H54 (cell line): ENCODE measurements at places on chromosomes 13 and 19.

GRCh38 chr19:19034204-19034624, 811 bp downstream of the ARMC6 start:
- DNase-seq = peak; percentile 84

GRCh38 chr19:49499030-49499670, 2.9 kb downstream of the RPS11 start:
- DNase-seq = no peak

GRCh38 chr13:19984430-19985218, 26.1 kb downstream of the ZMYM2 start:
- DNase-seq = peak; percentile 5

- no peak for DNase-seq
Measured at GRCh38 chr19:11111117-11111770, 22.0 kb downstream of the LDLR start.

DNA sequence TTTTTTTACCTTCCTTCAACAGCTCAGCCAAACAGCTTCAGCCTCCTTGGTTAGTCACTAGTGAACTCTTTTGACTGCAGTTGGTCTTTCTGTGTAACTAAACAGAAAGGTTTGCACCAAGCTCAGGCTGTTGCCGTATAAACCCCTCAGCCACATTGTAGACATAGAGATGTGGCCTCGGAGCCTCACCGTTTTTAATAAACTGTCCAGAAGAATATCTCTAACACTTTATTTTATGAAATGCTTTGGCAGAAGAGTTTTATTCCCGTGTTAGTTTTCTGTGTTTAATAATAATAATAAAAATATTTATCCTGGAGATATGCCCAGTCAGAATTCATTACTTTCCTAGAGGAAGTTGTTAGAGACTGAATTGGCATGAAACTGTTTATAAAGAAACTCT, 171.7 kb upstream of the MAB21L1 start:
- no peak for DNase-seq

- DNase-seq = no peak
Measured at GRCh38 chr19:6531163-6531955, 533 bp downstream of the TNFSF9 start.

DNA sequence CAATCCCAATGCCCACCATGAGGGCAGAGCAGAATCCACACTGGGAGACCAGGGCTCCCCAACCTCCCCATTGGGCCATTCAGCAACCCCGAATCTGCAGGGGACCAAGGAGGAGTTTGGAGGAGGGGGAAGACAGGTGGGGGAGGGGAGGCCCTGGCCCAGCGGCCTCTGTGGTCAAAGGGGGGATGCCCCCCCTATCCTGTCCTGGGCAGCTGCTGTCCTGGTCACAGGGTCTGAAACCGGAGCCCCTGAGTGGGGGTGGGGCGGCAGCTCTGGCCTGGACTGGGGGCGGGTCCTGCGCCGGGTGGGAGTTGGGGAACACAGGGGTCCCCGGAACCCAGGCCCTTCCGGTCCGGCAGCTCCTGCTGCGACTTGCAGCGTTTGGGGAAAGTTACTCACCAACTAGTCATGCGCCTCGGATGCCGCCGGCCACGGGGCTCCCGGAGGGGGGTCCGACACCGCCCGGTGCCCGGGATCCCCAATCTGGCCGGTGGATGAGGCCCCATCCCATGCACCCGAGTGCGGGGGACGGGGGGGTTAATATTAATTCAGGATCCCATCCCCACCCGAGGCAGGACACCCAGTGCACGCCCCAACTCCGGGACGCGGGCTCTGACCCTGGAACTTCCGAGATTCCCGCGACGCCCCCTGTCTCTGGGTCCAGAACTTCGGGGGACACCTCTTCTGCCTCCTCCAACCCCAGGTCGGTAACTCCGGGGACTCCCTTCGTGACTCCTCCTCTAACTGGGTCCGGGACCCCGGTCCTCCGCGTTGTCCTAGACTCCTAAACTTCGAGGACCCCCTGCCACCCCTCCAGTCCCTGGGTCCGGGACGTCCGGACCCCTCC, 872 bp downstream of the HOMER3 start:
- DNase-seq = peak; percentile 88

DNA sequence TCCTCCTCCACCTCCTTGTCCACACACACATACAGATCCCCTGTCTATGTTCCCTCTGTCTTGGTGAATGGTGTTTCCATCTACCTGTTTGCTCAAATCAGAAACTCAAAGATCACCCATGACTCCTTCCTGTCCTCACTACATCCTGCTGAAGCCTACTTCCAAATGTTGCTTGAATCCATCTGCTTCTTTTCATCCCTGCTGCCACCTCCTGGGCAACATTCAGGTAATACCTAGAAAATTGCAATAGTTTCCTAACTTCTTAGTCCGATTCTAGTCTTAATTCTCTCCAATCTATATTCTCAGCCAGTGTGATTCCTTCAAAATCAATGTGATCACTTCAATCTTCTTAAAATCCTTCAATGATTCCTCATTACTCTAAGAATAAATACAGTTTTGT, 155.5 kb upstream of the STARD13 start:
- DNase-seq = no peak

DNA sequence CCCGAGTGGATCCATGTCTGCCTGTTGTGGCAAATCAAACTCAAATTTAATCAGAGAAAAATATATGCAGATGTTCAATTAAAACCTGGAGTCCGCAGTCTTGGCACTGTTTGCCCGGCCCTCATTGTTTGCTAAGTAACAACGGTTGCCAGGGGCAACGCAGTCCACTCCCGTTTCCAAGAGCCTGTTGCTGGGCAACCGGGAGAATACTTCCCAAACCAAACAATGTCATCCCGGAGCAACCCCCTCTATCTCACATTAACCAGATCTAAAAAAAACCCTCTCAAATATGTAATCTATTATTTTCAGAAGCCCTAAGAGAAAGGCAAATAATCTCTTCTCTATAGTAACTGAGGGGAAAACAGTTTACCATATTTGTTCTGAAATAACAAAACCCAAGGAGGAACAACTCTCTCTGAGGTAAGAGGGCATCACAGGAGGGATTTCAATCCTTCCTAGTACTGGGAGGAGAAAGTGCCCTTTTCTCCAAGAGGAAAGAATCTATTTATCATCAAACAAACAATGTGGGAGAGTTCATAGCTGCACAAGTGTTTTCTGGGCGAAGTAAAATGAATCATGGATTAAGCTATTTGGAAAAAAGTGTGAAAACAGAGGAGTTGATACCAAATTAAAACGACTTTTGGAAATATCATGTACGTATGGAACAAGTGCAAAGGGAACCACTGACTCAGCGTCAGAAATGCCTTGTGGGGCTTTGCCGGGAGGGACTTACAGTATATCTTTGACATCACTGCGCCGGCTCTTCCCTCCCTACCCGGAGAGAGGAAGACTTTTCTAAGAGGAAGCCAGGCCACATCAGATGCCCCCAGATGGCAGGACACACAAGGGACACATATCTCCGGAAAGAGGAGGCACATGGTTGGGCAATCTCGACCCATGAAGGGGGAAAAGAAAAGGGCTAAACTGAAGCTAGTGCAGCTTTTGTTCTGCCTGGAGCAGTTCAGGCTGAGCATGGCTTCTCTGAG, 43.3 kb downstream of the RFX2 start:
- DNase-seq = no peak

- DNase-seq = no peak
Measured at GRCh38 chr13:104671901-104672300, 1605.7 kb upstream of the SLC10A2 start.

DNA sequence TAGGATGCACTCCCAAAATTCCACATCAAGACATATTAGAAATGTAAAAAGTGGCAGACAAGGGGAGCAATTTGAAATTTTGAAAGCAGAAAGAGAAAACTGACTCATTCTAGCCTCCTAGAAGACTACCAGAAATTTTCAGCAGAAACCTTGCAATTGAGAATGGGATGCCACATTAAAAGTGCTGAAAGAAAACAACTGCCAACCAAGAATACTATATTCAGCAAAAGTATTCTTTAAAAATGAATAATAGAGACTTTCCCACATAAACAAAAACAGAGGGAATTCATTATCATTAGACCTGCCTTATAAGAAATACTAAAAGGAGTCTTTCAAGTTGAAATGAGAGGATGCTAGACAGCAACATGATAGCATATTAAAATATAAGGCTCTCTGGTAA, 78.3 kb upstream of the HTR2A start:
- no peak for DNase-seq

GRCh38 chr19:43784241-43784980, 3.6 kb upstream of the KCNN4 start:
- peak; percentile 97 for DNase-seq

GRCh38 chr13:30720172-30720869, 15.0 kb upstream of the ALOX5AP start:
- DNase-seq = no peak

GRCh38 chr13:113162783-113163685, 4.6 kb downstream of the PROZ start:
- no peak for DNase-seq

DNA sequence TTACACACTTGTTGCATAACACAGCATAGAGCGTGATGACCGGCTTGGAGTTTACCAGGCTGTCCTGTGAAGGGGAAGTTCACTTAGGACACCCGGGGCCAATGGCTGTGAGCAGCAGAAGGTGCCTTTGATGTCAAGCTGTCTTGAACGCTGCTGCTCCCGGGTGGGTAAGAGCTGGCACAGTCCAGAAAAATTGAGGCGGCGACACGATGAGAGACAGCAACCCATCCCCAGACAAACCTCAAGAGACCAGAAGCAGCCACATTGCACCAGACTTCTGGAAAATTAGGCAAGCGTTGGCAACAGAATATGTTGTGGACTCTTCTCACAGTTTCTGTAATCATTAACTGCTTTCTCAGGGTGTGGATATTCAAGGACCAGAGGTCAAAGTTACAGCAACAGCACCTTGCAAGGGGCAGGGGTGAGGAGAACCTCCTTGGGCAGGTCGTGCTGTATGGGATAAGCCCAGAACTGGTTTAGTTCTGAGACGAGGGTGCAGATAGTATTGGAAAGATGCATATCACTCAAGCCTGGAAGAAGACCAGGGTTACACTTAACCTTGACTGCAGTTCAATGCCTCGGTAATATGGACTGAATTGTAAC, 10.1 kb downstream of the NFILZ start:
- no peak for DNase-seq

GRCh38 chr19:40277356-40278059, 7.6 kb downstream of the AKT2 start:
- no peak for DNase-seq

GRCh38 chr13:66415444-66415843, 814.7 kb downstream of the PCDH9 start:
- DNase-seq = no peak

GRCh38 chr19:40229926-40230417, 3.5 kb upstream of the CCNP start:
- DNase-seq = no peak

DNA sequence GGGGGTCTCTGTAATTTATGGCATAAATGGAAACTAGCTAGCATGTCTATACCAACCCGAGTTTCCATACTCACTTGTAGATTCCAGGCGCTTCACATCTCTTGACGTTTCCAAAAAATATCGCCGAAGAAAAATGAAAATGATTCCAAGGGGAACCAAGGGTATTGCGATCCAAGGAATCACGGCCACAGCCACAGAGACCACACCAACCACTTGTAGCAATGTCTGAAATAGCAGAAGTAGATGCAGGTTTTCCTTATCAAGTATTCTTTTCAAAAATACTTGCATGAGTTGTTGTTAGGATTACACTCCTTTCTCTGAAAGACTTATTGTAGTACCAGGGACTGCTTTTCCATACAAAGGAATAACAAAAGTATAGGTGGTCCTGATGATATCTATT, 218.2 kb downstream of the ABCC4 start:
- DNase-seq = no peak

DNA sequence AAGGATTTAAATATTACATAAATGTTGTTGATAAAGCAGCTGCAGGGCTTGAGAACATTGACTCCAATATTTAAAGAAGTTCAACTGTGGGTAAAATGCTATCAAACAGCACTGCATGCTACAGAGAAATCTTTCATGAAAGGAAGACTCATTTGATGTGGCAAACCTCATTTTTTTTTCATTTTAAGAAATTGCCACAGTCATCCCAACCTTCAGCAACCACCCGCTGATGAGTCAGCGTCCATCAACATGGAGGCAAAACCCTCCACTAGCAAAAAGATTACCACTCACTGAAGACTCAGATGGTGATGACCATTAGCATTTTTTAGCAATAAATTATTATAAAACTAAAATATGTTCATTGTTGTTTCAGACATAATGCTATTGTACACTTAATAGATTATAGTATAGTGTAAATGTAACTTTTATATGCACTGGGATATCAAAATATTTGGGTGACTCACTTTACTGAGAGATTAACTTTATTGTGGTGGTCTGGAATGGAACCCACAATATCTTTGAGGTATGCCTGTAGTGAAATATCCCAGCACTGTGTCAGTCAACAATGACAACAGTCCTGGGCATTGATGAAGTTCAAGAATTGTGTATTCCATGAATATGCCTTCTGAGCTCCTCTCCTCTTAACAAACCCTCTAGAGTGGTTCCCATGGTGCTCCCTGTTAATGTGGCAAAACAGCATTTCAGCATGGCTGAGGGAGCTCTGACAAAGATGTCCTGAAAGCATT, 52.4 kb upstream of the SOX21 start:
- DNase-seq = no peak

GRCh38 chr19:2538096-2538757, 62.3 kb downstream of the GADD45B start:
- DNase-seq = no peak

DNA sequence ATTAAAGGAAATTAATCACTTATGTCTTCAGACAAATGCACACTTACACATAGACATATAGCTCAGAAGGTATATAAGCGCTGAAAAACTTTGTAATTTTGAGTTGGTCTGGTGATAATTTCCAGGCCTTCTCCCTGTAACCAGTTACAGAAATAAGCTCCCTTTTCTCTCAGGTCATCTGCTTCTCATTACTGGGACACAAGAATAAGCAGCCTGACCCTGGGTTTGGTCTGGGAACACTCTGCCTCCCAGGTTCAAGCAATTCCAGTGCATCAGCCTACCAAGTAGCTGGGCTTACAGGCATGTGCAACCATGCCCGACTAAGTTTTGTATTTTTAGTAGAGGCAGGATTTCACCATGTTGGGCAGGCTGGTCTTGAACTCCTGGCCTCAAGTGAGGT, 274.5 kb downstream of the LMO7 start:
- no peak for DNase-seq

DNA sequence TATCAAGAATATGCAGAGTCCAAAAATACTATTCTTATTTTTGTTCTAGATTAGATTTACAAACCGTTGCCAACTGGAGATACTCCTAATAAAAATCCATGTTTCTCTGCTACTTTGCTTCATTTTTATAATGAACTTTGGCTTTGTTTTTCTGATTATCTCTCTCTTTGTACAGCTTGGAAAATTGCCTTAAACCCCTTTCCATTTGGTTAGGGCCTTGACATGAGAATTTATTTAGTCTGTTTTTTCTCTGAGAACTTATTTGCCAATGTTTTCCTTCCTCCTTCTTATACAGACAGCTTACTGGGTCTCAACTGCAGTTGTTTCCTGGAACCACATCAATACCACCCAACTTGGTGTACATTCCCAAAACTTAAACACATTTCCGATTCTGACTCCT, 555.4 kb downstream of the SLITRK6 start:
- DNase-seq = no peak
